A172 (cell line): ENCODE measurements at places on chromosomes 12 and 14. TPM values are rescaled to one million over a fixed set of nuclear protein-coding genes. Genes with fewer than 3 reads are reported as not detected.

Gene DPPA3
- not detected in 2 replicates for total RNA-seq

Gene CLEC14A
- not detected in 2 replicates for total RNA-seq

Gene HOXC5
- total RNA-seq: 0.57 TPM in 1 of 2 replicates, not detected in the other

Gene KLRC1
- total RNA-seq: not detected in 2 replicates

Gene CCDC198
- not detected in 2 replicates for total RNA-seq

Gene ERO1A
- total RNA-seq: 38.9 and 49.2 TPM in 2 replicates

Gene NEUROD4
- total RNA-seq: not detected in 2 replicates

Gene TMEM132C
- total RNA-seq: not detected in 2 replicates

Gene NTS
- not detected in 2 replicates for total RNA-seq

Gene CD27
- not detected in 2 replicates for total RNA-seq

Gene ACOT6
- not detected in 2 replicates for total RNA-seq

Gene SLC35F4
- not detected in 2 replicates for total RNA-seq

Gene SYNE3
- 0.14 and 0.91 TPM in 2 replicates for total RNA-seq

Gene UBE3B
- total RNA-seq: 28.4 and 30.2 TPM in 2 replicates

Gene PCBP2
- 107 and 137 TPM in 2 replicates for total RNA-seq

Gene HHIPL1
- not detected in 2 replicates for total RNA-seq

Gene LRRC10
- not detected in 2 replicates for total RNA-seq

Gene SYCP3
- total RNA-seq: not detected in 2 replicates

Gene COPS7A
- 40.7 and 45.7 TPM in 2 replicates for total RNA-seq

Gene NAB2
- total RNA-seq: 18.9 and 22.4 TPM in 2 replicates

Gene CLEC1B
- not detected in 2 replicates for total RNA-seq

Gene OTX2
- not detected in 2 replicates for total RNA-seq

Gene KIAA0586
- 18.6 and 21.3 TPM in 2 replicates for total RNA-seq

Gene ASCL1
- total RNA-seq: not detected in 2 replicates

Gene OR4E2
- total RNA-seq: not detected in 2 replicates

Gene LRRC43
- total RNA-seq: not detected in 2 replicates

Gene GNB3
- total RNA-seq: 0.19 and 5.1 TPM in 2 replicates

Gene LARP4
- total RNA-seq: 34.5 and 47.6 TPM in 2 replicates

Gene MTERF2
- 10.2 and 13.6 TPM in 2 replicates for total RNA-seq
